Inflammatory macrophage (primary cell): ENCODE measurements at places on chromosomes 16 and 17.
A peak's percentile ranks its signal among the peaks of the same experiment; 100 is the strongest.

DNA sequence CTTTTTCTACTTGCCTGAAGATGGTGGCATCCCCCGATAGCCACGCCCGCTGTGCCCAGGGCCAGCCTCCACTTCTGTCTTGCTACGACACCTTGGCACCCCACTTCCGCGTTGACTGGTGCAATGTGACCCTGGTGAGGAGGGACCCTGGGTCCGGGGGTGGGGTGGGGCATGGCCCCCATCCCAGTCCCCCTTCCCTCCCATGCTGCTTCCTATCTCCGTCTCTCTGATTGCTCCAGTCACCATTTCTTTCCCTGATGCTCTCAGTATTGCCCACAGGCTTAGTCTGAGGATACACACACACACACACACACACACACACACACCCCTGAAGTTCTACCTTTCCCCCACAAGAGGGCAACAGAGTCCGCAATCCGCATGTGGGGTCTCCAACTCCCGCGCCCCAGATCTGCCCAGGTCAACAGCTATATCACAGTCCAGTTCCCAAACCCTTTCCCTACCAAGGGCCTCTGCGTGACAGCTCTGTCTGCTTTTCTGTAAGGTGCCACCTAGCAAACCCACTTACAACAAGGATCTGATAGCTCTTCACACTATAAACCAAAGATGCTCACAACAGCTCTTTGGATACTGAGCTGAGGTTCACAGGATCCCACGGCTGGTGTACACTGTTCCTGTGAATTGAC, 3.4 kb downstream of the SGCA start:
- DNase-seq = peak; percentile 65

GRCh38 chr17:43437756-43438155, 39.0 kb downstream of the ARL4D start:
- no peak for DNase-seq

- no peak for DNase-seq
Measured at GRCh38 chr16:2709588-2709984, 10.4 kb downstream of the PRSS27 start.

DNA sequence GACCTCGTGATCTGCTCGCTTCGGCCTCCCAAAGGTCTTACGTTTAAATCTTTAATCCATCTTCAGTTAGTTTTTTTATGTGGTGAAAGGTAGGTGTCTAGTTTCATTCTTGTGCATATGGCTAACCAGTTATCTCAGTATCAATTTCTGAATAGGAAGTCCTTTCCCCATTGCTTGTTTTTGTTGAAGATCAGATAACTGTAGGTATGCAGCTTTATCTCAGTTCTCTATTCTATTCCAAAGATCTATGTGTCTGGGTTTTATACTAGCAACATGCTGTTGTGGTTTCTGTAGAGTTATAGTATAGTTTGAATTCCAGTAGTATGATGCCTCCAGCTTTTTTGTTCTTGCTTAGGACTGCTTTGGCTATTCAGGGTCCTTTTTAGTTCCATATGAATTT, 65.2 kb downstream of the TNFRSF13B start:
- no peak for DNase-seq

GRCh38 chr16:55506083-55506482, 2.8 kb upstream of the LPCAT2 start:
- DNase-seq = peak; percentile 34

DNA sequence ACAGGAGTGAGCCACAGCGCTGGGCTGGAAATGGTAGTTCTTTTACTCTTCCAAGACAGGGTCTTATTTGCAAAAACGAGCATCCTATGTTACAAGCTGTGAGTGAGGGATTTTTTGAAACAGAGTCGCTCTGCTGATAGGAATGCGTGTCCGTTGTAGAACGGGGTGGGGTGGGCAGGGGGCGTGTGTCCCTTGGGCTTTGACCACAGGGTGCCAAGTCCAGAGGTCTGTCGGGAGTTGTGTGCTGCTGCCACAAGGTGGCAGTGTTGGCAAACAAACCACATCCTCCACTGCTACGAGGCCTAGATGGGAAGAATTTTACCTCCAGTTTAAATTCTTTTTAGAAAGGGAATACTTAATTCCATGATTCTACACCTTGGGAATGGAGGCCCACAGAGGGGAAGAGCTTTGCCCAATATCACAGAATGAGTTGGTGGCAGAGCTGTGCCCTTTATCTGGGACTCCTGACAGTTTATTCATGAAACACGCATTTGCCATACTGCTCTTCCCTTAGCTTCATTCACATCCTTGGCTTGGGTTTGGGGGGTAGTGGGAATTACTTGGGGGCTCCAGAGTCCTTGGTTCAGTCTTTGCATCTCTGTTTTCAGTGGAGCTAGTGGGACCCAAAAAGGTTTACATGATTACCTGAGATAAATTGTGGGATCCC, 30.6 kb upstream of the ETV4 start:
- peak; percentile 71 for DNase-seq

- DNase-seq = no peak
Measured at GRCh38 chr17:61063528-61063927, 336.1 kb upstream of the TBX2 start.

DNA sequence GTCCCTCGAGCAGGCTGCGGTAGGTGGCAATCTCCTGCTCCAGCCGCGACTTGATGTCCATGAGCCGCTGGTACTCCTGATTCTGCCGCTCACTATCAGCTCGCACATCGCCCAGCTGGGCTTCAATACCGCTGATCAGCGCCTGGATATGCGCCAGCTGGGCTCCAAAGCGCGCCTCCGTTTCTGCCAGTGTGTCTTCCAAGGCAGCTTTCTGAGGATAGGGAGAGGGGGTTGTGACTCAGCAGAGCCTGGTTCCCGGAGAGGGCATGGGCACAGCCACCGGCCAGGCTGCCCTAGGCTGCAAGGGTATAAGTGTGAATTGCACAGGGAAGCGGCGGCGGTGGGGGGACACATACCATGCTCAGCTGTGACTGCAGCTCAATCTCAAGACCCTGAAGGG, 4.3 kb downstream of the KRT19 start:
- no peak for DNase-seq

DNA sequence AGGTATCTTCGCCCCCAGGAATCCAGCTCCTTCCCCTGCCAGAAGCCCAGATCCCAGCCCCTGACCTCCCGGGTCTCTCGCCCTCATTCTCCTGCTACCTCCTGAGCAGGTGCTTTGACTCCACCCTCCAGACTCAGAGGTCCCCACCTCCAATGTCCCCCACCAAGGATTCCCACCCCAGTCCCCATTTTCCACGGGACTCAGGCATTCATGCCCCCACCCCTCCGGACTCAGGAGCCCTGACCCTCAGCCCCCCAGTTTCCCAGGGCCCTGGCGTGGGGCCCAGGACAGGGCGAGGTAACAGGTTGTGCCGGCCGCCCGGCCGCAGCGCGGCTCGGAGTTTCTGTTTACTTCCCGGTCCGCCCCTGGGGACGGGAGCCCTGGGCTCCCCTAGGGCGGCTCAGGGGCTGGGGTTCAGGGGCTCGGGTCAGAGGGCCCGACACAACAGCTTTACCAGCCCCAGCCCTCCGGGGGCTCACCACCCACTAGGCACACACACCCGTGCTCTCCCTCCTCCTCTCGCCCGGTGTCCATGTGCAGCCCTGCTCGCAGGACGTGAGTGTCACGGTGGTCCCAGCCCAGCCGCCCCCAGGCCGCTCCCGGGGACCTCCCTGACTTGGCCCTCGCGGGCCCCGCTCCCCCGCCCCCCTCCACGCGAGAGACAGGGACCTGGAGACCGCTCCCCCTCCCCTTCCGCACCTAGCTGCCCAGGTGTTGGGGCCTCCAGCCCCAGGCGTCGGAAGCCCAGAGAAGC, 595 bp downstream of the BICDL2 start:
- DNase-seq = no peak

GRCh38 chr16:31764103-31764502, 109.5 kb upstream of the ZNF267 start:
- no peak for DNase-seq

- DNase-seq = peak; percentile 89
Measured at GRCh38 chr16:15682105-15682570, 32.1 kb downstream of the NDE1 start.

GRCh38 chr17:75812096-75813013, 27.7 kb downstream of the UNK start:
- no peak for DNase-seq

GRCh38 chr17:78925662-78926555, 722 bp upstream of the TIMP2 start:
- DNase-seq = peak; percentile 97

DNA sequence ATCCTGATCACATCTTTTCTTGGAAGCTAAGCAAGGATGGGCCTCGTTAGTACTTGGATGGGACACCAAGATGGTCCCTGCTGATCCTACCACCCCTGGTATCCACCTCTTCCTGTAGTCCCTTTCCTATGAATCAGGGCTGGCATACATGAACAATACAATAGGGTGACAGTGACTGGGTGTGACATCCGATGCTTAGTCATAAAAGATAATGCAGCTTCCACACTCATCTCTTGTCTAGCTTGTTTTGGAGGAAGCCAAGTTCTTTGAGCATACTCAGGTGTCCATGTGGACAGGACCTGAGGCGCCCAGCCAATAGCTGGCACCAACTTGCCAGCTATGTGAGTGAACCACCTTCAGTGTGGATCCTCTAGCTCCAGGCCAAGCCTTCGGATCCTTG, 62.5 kb upstream of the NFAT5 start:
- DNase-seq = no peak
